OCI-M1 (cell line): ENCODE measurements at places on chromosomes 2 and 18.

DNA sequence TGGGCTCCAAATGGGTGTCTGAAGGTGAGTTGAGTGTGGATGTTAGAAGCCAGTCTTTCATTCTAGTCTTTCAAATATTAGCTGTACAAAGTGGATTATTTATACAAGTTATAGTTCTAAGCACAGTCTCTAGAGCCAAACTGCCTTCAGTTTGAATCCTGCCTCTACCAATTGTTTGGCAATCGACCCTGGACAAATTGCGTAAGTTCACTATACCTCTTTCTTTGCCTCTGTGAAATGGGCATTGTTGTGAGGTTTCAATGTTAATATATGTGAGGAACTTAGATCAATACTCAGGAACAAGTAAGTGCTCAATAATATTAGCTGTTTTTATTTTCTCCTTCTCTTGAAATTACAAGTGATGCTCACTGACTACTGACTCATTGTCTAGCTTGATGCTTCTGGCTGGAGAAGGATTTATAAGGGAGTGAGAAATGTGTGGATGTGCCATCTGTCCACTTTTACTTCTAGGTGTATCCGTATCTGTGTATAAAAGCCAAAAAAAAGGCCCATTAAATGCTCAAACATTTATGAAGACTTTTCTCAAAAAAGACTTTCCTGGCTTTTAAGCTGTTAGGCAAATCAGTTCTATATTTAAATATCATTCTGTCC, 48.1 kb upstream of the RAPH1 start:
- DNase-seq, result no peak

GRCh38 chr2:164784376-164784775, 57.2 kb downstream of the COBLL1 start:
- DNase-seq, result no peak

DNA sequence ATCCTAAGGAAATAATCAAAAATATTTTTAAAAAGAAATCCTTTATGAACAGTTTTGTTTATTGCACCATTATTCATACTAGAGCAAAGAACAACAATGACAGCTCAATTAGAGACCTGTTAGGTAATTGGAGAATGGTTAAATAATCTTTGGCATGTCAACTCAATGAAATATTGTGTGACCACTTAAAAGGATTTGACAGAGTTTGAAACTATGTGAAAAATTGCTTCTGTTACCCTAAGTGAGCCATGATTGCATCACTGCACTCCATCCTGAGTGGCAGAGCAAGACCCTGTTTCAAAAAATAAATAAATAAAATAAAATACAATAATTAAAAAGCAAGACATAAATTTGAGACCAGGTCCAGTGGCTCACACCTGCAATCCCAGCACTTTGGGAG, 66.1 kb upstream of the ATP8B1 start:
- peak; percentile 9 for DNase-seq

DNA sequence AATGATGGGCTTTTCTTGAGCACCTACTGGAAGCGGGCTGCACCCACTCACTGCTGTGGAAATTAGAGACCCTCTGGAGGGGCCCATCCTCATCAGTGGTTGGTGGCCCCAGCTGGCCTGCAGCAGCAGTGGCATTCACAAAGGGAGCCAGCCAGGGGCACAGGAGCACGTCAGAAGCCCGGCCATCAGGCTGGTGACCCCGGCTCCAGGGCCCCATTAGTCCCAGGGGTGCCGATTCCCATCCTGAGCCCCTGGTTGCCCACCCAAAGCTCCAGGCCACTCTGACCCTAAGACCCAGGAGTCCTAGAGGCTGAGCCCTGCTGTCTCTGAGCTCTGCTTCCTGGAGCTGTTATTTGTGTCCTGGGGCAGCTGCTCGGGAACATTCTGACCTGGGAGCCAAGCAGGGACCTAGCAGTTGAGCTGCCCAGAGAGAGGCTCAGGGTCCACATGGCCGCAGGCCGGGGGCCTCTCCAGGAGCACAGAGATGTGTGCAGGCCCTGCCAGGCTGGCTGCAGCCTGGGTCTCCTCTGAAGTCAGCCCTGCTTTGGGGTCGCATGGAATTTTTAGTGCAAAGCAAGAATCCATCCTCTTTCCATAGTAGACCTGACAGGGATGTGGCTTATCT, 207.2 kb downstream of the KLHL29 start:
- DNase-seq, result no peak

GRCh38 chr2:88036182-88036581, 19.4 kb downstream of the KRCC1 start:
- peak; percentile 31 for DNase-seq

DNA sequence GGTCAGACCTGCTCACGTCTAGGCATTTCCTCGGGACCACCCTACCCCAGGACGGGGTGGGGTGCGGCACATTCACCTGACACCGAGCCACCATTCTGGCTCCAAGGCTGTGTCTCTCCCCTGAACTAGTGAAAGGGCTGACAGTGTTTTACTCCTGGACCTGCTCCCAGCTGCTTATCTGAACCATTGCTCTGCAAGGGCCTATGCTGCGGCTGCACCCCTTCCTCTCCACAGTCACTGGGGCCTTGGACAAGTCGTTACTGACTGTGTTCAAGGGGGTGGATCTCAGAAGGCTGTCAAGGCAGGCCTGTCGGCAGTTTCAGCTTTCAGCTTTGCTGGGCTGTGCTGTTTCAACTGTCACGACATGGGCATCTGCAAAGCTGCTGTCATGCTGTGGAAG, 11.7 kb downstream of the CREG2 start:
- DNase-seq, result no peak

- DNase-seq, result peak; percentile 69
These were observed 20.9 kb upstream of the DNMT3A start for GRCh38 chr2:25362434-25363145.

DNA sequence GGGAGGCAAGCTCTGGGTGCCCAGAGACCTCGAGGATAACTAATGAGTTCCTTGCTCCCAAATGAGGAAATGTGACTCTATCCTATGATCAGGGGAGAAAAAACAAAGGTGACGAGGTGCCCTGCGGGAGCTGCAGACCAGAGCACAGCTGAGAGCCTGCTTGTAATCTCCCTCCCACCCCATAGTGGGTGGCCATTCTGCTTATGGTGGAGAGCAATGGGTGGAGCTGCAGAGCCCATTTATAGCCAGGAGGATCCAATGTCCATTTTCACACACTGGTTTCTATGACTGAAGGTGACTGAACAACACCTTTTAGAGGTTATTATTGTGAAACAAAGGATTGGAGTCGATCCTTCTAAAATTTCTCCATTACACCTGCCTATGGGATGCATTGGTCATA, 153.3 kb downstream of the COL6A3 start:
- no peak for DNase-seq

GRCh38 chr2:53755121-53755520, 12.5 kb upstream of the CHAC2 start:
- no peak for DNase-seq

- DNase-seq, result no peak
These were observed 16.0 kb downstream of the EPG5 start for GRCh38 chr18:45951016-45951714.

- no peak for DNase-seq
These were observed 143.9 kb upstream of the FN1 start for GRCh38 chr2:215579809-215580208.

DNA sequence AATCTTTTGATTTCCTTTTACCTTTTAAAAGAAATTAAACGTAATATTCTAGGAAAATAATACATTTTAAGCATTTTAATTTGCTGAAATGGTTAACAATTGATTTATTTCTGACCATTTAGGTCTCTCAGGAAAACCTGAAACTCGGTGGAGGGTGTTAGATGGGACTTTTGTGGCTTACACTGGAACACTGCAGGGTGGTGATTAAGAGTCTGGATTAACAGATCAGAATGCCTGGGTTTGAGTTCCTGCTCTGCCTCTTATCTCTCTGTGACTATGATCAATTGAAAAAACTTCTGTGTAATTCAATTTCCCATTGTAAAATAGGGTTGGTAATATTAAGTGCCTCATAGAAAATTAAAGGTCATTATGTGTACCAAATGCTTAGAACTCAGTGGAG, 168.7 kb downstream of the UBE2E3 start:
- peak; percentile 68 for DNase-seq

- DNase-seq, result no peak
These were observed 21.9 kb downstream of the NRP2 start for GRCh38 chr2:205704127-205704741.

DNA sequence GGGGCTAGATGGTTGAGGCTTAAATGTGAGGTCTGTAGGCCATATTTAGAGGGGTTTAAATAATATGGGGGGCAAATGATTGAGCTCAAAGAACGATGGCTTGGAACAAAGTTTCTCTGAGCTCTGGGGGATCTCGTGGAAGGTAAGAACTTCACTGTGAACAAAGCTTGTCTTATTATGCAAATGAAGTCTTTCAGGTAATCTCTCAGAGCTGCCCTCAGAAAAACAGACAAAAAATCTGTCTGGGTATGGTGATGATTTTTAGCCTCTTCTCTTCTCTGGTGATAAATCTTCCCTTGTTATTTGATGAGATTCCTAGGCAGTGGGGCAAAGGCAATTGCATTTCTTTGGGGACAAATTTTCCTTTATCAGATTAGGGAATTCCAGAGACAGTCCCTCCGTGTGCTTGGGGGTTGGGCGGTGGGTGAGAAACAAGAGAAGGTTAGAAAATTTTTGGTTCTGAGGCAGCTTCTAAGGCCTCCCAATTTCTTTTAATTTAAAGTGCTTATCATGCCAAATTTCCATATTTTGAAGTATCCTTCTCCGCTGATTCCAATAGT, 760.4 kb downstream of the TSN start:
- no peak for DNase-seq

GRCh38 chr2:156803243-156803642, 367.1 kb downstream of the GPD2 start:
- DNase-seq, result no peak

- DNase-seq, result peak; percentile 5
These were observed 32.8 kb upstream of the ZNF396 start for GRCh38 chr18:35409911-35410310.

DNA sequence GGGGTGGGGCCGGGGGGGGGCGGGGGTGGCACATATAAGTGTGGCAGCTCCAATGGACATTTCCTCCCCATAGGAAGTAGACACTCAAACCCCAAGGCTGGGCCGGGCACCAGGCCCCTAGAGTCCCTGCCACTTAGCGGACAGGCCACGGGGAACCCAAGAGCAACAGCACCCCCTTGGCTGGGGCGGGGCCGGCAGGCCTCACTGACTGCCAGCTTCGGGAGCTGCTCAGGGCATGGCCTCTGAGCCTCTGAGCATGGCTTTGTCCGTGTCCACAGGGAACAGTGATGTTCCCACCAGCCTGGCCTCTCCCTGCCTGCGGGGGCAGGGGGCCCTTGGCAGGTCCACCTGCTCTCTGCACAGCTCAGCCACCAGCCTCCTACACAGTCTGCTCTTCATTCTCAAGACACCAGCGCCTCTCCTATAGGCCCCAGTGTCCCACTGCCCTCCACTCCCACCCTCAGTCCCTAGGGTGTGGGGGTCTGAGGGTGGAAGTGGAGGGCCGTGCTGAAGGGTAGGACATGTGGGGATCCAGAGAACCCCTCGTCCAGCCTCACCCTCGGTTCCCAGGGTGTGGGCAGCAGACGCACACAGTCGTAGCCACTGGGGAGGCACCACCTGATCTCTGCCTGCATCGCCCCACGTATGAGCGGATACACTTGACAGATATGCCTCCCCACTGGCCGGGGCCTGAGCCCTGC, 106.7 kb downstream of the FAM210A start:
- no peak for DNase-seq

- DNase-seq, result no peak
These were observed 92.9 kb downstream of the TWIST2 start for GRCh38 chr2:238940806-238941205.

DNA sequence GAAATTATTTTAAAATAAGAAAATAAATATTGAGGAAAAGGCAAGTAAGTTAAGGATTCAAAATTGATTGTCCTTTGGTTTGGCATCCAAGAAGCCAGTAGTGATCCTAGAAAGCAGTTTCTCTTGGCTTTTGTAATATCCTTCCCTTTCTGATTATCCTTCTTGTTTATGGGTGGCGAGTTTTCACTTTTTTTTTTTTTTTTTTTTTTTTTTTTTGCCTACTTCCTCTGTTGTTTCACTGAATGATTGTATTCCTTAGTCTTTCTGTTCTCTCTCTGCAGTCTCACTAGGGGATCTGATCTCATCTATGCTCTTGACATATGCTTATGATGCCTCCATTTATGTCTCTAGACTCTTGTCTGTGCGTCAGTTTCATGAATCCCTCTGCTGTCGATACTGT, 4.2 kb downstream of the NAPG start:
- peak; percentile 58 for DNase-seq

DNA sequence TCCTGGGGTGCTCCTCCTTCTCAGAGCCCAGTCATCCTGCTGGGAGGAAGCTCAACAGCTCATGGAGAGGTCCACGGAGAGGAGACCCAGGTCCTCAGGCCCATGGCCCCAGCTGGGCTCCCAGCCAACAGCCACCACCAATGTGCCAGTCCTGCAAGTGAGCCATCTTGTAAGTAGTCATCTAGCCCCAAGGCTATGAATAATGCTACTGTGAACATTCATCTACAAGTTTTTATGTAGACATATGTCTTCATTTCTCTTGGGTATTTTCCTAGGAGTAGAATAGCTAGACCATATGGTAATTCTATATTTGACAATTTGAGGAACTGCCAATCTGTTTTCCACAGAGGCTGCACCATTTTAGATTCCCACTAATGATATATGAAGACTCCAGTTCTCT, 166.1 kb downstream of the MTCL1 start:
- DNase-seq, result peak; percentile 78

- peak; percentile 28 for DNase-seq
These were observed 66.5 kb upstream of the TNFRSF11A start for GRCh38 chr18:62258616-62259015.

- DNase-seq, result no peak
These were observed 112.2 kb downstream of the VAPA start for GRCh38 chr18:10025711-10026670.
